ENCODE measurements at places on chromosomes 16 and 17. TPM values are rescaled to one million over a fixed set of nuclear protein-coding genes. Genes with fewer than 3 reads are reported as not detected.

DNA sequence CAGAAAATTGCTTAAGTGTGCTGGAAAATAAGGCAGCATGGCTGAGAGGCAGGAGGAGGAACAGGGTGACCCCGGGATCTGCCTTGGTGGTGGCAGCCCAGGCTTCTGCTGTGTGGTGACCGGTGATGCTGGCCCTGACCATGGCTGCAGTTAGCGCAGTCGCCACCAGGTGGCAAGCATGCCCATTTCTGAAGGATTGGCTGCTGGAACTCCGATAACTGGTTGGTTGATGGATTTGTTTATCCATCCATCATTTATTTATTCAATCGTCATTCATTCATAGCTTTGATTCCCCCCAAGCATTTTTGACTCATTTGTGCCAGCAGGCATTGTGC lies 29.1 kb upstream of the ITGA3 start:
- peak; percentile 75 for DNase-seq

- no peak for DNase-seq
Observed at GRCh38 chr16:2056681-2057407, 9.1 kb downstream of the TSC2 start.

GRCh38 chr17:82014432-82014831 lies 8.2 kb downstream of the CENPX start:
- DNase-seq, result no peak

DNA sequence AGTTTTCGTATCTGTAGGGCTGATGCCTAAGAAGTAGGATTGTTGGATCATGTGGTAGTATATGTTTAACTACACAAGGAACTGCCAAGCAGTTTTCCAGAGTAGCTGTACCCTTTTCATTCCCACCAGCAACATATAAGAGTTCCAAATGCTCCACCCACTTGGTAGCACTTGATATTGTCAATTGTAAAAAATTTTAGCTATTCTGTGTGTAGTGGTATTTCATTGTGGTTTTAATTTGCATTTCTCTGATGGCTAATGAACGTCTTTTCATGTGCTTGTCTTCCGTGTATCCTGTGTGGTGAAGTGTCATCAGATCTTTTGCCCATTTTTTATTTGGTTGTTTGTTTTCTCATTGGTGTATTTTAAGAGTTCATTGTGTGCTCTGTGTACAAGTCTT lies 69.7 kb downstream of the TANC2 start:
- DNase-seq, result no peak

DNA sequence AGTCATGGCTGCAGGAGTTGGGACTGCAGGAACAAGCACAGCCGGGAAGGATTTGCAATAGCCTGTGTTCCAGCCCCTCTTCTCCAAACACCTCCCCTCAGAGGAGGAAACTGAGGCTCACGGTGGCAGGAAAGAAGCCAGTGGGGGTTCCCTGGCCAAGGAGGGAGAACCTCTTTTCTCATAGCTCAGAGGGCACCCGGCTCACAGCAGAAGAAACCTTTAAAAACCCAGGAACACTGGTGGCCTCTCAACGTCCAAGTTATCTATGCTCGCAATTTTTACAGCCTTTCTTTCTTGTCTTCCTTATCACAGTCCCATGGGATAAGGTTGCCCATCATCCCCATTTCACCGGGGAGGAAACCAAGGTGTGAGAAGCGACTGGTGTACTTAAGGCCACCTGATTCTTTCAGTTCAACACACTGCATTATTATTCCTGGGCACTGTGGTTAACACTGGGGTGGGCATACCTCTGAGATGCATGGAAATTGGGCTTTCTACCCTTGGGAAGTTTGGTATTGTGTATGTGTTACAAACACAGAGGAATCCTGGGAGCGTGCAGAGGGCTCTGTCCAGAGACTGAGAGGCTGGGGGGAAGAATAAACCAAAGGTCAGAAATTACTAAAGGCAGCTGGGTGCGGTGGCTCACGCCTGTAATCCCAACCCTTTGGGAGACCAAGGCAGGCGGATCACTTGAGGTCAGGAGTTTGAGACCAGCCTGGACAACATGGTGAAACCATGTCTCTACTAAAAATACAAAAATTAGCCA lies 791 bp upstream of the ZNF629 start:
- no peak for DNase-seq

GRCh38 chr16:17744921-17745572 lies 274.3 kb upstream of the XYLT1 start:
- no peak for DNase-seq

- no peak for DNase-seq
Observed at GRCh38 chr17:80208050-80208449, 12.1 kb downstream of the SGSH start.

DNA sequence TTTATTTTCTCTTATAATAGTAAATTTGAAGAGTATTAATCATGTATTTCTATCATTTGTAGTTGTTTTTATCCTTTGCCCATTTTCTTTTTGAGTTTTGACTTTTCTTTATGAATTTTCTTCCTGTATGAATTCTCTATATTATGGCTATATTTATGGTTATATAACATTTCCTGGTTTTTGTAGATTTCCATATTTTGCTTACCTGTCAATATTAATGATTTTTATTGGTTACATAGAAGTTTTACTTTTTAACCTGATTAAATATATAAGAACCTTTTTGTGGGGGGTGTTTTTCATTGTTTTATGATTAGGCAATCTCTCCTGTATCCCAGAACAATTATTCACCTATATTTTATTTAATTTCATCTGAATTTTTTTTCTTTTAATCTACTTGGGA lies 93.2 kb downstream of the AATF start:
- DNase-seq, result no peak

DNA sequence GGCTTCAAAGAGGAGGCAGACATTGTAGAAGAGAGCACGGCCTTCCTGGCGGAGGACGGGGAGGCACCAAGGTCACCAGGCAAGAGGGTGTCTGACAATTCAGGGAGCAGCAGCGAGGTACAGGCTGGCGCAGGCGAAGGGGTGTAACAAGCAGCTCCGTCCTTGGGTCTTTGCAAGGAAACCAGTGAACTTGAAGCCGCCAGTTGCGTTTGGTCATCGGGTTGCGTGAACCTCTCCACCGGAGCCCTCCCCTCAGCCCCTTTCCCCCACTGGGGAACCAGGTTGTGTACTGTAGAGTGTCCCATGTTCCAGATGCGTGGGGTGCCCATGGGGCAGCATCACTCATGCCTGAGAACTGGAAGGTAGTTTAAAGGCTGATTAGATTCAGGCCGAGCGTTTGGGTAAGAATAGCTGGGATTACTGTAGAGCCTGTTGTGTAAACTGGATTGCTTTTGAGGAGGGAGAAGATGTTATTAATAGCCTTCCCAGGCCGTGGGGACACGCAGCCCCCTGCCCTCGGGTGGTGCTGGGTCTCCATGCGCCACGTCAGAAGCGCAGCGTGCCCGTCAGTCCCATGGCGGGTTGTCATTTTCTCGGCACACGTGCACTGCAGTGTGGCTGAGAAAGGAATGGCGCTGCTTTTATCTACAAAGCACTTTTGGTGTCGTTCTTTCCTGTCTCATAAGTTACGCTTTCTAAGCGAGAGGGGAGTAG lies 2.5 kb downstream of the MRPL12 start:
- no peak for DNase-seq

DNA sequence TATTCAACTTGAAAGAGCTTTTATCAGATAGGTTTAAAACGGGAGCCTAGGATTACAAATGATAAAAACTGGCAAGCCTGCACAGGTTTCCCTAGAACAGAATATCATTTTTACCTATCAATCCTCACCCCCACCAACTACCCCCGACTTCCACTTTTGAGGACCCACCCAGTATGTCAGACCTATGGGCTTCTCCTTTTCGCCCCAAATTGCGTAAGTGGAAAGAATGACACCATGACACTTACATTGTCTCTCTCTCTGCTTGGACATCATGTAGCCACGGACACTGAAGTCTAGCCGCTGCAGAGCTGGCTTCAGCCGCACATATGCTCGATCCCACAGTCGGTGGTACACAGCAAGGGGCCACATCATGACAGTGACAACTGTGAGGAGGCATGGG lies 7.4 kb upstream of the PSMC3IP start:
- DNase-seq, result no peak

DNA sequence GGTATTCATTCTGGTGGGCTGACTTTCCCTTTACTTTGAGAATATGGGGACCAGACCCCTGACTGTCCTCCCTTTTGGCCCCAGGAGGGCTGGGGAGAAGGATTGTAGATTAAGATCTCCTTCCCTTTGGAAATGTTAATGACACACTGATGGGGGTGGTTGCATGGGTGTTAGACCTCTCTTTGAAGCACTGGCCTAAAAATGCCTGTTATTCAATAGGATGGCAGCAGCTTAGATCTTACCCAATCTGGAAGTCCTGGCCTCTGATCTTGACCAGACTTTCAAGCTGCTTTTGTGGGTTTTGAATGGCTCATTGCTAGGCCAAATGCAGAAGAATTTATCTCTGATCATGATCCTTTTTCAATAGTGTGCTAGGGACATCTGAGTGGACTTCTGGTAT lies 25.7 kb downstream of the MAP3K3 start:
- no peak for DNase-seq

DNA sequence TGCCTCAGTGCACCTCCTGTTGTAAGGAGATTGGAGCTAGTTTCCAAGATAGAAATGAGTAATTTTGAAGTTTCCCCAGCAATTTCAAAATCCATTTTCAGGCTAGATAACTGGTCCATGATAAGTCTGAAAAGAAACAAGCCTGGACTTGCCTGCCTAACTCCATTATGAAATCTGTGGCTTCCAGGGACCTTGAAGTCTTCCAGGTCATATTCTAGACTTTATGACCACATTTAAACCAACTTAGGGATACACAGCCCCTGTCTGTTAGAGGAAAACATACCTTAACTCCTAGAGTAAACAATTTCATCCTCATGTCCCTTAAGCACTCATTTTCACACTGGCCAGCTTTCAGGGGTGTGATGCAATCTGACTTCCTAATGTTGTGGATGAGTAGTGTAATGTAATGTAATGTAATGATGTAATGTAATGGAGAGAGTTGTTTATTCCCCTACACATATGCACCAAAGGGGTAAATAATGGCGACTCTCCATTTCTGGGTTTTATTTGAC lies 96.7 kb upstream of the FAM20A start:
- no peak for DNase-seq

- no peak for DNase-seq
Observed at GRCh38 chr16:80666378-80667250, 125.8 kb downstream of the DYNLRB2 start.

DNA sequence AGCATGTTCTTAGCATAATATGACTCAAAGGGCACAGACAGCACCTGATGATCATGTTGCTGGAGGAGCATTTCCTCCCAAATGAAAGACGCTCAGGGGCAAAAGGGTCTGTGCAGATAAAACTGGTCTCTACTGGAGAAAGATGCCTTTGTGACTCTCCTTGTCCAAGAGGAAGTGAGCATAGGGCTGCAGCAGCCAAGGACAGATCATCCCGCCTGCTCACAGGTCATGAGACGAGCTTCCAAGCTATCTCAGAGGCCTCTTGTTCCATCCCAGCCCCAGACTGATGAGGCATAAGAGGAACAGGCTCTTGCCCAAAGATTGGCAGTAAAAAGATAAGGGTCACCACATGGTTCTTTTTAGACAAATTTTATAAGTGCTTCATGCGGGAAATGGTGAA lies 141.8 kb downstream of the KATNIP start:
- DNase-seq, result no peak

The NUPR1 gene
- 34.8 TPM for polyA plus RNA-seq

The C17orf58 gene
- polyA plus RNA-seq, result 15.6 TPM

The ESRP2 gene
- 49.6 TPM for polyA plus RNA-seq

The KNOP1 gene
- polyA plus RNA-seq, result 34.4 TPM

The TEX19 gene
- not detected for polyA plus RNA-seq

The TMEM208 gene
- polyA plus RNA-seq, result 24.5 TPM
